ENCODE measurements at places on chromosomes 4 and X. TPM values are rescaled to one million over a fixed set of nuclear protein-coding genes. Genes with fewer than 3 reads are reported as not detected.

The FHL1 gene
- total RNA-seq: 1,131 TPM

GRCh38 chr4:10204401-10205058 is 87.9 kb upstream of the WDR1 start:
- no peaks in the 10 kb centered on the region for H3K36me3 ChIP-seq
- peak; percentile 1 for DNase-seq
- no peaks in the 10 kb centered on the region for H3K4me1 ChIP-seq
- no peak overlapping the region for H3K4me3 ChIP-seq
- H3K27me3 ChIP-seq: peaks cover 2% of the 10 kb centered on the region
- H3K27ac ChIP-seq: no peak overlapping the region

DNA sequence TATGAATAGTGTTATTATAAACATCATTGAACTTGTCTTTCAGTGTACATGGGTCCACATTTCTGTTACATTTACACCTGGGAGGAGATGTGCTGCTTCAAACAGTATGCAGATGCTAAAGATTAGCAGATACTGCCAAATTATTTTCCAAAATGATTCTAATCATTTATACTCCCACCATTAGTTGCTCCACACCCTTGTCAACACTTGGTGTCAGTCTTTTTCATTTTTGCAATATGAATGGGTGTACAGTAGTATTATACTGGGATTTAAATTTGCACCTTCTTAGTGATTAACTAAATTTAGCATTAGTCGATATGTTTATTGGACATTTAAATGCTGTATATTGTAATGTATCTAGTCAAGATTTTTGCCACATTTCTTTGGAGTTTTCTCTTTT is 131.6 kb upstream of the GRID2 start:
- H3K27me3 ChIP-seq: no peaks in the 10 kb centered on the region
- no peak for DNase-seq
- H3K4me3 ChIP-seq: no peak overlapping the region
- H3K4me1 ChIP-seq: no peaks in the 10 kb centered on the region

GRCh38 chr4:73850261-73850970 is 2.7 kb upstream of the PF4V1 start:
- H3K36me3 ChIP-seq: no peaks in the 10 kb centered on the region
- peaks cover 5% of the 10 kb centered on the region for H3K4me1 ChIP-seq

GRCh38 chr4:81883530-81884450 is 412.1 kb upstream of the RASGEF1B start:
- H3K4me1 ChIP-seq: no peaks in the 10 kb centered on the region
- H3K27ac ChIP-seq: no peak overlapping the region
- H3K36me3 ChIP-seq: no peaks in the 10 kb centered on the region
- no peak for DNase-seq
- no peaks in the 10 kb centered on the region for H3K27me3 ChIP-seq
- H3K4me3 ChIP-seq: no peak overlapping the region

- no peak overlapping the region for H3K27ac ChIP-seq
- H3K36me3 ChIP-seq: no peaks in the 10 kb centered on the region
- H3K4me3 ChIP-seq: no peak overlapping the region
- no peaks in the 10 kb centered on the region for H3K4me1 ChIP-seq
- no peak for DNase-seq
- no peaks in the 10 kb centered on the region for H3K27me3 ChIP-seq
Observed at GRCh38 chrX:25941087-25941486, 197.1 kb upstream of the MAGEB18 start.

- no peak overlapping the region for H3K4me3 ChIP-seq
- H3K36me3 ChIP-seq: no peaks in the 10 kb centered on the region
- H3K4me1 ChIP-seq: no peaks in the 10 kb centered on the region
Observed at GRCh38 chr4:166680796-166681195, 553.5 kb downstream of the SPOCK3 start.

The C4orf50 gene
- total RNA-seq: under 0.01 TPM

DNA sequence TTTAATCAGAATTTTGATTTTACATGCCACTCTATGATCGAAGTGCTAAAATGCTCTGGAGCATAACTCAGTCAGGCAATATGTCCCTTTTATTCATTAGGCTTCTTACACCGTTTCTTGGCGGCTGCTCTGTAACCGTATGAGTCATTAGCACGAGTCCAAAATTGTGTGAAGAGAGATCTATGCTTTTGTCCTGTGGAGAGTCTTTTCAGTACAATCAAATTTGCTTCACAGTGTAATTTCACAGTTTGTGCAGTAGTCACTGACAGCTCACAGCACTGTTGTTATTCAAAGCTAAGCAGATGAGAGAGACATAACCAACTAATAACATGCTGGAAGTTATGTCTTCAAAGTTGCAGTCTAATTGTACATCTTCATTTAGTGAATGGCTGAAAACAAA is 167.8 kb downstream of the PCDH10 start:
- no peaks in the 10 kb centered on the region for H3K36me3 ChIP-seq
- no peak for DNase-seq
- no peaks in the 10 kb centered on the region for H3K27me3 ChIP-seq
- no peak overlapping the region for H3K27ac ChIP-seq
- no peaks in the 10 kb centered on the region for H3K4me1 ChIP-seq

DNA sequence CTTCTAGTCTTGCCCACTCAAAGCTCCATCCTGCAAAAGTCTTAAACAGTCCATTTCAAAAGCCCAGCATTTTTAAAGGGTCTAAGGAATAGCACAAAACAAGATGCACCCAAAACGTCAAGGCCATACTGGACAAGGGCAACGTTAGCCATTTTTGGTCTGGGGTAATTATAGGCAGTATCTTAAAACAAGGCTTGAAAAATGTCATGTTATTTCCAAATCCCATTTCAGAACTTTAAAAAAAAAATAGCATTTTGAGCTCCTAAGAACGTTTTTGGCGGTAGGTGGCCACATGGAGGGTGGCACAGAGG is 584 bp upstream of the TMEM165 start:
- H3K4me1 ChIP-seq: peaks cover 18% of the 10 kb centered on the region
- DNase-seq: no peak
- H3K36me3 ChIP-seq: peaks cover 3% of the 10 kb centered on the region
- peak overlapping the region; percentile 98 for H3K27ac ChIP-seq

The IL9R gene
- not detected for total RNA-seq

DNA sequence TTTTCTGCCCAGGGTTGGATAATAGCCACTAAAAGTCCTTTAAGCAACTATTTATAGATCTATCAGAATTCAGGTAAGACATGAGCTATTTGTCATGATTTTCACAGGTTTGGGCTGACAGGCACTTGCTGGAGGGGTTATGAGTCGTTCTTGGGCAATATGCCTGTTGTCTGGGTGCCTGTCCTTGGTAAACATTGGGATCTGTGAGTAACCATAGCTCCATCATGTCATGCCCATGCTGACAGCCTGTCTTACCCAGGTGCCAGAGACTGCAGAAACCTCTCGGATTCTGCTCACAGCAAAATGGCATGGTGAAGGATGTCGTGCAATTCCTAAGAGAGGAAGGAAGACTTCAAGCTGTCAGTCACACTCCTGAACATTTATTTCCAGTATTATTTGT is 116.0 kb upstream of the PUDP start:
- no peaks in the 10 kb centered on the region for H3K36me3 ChIP-seq
- no peak for DNase-seq
- no peak overlapping the region for H3K4me3 ChIP-seq
- H3K27me3 ChIP-seq: peaks cover 2% of the 10 kb centered on the region

DNA sequence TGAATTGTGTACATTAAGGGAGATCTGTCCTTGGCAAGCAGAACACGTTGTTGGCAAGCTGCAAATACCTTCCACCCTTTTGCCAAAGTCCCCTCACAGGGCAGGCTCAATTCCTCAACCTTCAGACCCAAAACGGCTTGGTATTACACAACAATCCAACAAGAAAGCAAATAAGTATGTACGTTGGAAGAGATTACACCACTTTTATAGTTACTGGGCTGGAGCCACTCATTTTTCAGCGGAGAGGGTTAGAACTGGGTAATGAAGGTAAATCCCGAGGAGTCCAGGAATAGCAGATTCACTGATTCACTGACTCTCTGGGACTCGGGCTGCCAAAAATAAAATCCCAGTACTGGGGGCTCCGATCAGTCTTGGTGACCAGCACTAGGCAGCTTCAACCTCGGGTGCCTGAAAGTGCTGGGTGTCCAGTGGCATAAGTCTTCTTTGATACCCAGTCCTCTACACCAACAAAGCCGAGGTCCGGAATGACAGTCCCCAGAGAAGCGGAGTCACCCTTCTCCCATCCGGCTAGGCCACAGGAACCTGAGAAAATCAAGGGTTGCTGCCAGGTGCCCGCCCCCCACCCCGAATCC is 587 bp downstream of the TIMM8A start:
- H3K27ac ChIP-seq: peak overlapping the region; percentile 29
- H3K4me3 ChIP-seq: peak overlapping the region; percentile 78
- H3K4me1 ChIP-seq: no peaks in the 10 kb centered on the region
- H3K36me3 ChIP-seq: no peaks in the 10 kb centered on the region
- peak; percentile 12 for DNase-seq
- peaks cover 15% of the 10 kb centered on the region for H3K27me3 ChIP-seq

GRCh38 chr4:213971-214370 is 89.7 kb downstream of the ZNF718 start:
- DNase-seq: no peak
- peaks cover 3% of the 10 kb centered on the region for H3K27me3 ChIP-seq
- H3K4me3 ChIP-seq: no peak overlapping the region
- peaks cover 6% of the 10 kb centered on the region for H3K4me1 ChIP-seq
- no peaks in the 10 kb centered on the region for H3K36me3 ChIP-seq

DNA sequence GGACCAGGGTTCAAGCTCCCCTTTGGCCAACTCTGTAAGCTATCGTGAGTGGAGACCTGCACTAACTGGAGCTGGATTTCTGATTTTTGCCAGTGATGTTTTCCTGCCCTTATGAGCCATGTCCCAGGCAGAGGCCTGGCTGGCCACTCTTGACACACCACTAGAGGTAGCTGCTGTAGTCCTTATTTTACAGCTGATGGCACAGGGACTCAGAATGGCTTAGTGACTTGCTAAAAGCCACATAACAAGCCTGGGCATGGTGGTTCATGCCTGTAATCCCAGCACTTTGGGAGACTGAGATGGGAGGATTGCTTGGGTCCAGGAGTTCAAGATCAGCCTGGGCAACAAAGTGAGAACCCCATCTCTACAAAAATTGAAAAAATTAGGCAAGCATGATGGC is 33.4 kb downstream of the CYTL1 start:
- no peaks in the 10 kb centered on the region for H3K36me3 ChIP-seq
- H3K4me1 ChIP-seq: peaks cover 3% of the 10 kb centered on the region
- no peak overlapping the region for H3K4me3 ChIP-seq
- no peak overlapping the region for H3K27ac ChIP-seq

GRCh38 chrX:28058901-28059300 is 77.7 kb upstream of the DCAF8L1 start:
- no peaks in the 10 kb centered on the region for H3K36me3 ChIP-seq
- H3K27me3 ChIP-seq: no peaks in the 10 kb centered on the region
- no peak overlapping the region for H3K27ac ChIP-seq
- no peak overlapping the region for H3K4me3 ChIP-seq
- peak; percentile 51 for DNase-seq

- H3K4me3 ChIP-seq: no peak overlapping the region
- peaks cover 9% of the 10 kb centered on the region for H3K36me3 ChIP-seq
- H3K27ac ChIP-seq: no peak overlapping the region
- H3K27me3 ChIP-seq: no peaks in the 10 kb centered on the region
- no peak for DNase-seq
Observed at GRCh38 chr4:1366371-1367229, 19.6 kb downstream of the UVSSA start.

DNA sequence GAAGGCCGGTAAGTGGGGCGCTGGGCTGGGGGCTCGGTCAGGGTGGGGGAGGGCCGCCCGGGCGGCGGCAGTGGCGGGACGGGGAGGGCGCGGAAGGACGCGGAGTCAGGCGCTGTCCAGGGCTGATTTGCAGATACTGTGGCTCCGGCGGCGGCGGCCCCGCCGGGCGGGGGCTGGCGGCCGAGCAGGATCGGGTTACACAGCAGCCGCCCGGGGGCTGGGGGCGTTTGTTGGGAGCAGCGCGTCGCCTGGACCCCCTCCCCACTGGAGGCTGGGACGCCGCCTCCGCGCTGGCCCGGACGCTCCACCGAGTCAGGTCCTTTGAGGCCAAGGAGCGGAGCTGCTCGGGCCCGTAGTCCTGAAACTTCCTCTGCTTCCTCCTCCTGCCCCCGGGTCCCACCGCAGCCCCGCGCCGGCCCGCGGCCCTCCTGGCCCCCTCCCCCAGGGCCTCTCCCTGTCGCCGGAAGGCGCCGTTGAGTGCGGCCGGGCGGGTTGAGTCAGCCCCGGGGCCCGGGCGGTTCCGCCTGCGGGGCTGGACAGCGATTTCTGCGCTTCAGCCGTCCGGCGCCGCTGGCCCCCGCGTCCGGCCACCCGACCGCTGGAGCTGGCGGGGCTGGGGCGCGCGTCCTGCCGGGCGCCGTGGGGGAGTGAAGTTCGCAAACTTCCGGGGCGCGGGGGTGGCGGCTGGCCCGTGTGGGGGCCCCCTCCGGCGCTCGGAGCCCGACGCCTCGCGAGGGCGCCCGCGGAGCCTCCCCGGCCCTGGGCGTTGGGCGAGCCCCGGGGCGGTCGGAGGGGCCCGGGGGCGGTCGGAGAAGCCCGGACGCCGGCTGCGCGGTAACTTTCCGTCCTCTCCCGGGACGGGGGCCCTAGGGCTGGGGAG is 746 bp downstream of the REST start:
- H3K27ac ChIP-seq: peak overlapping the region; percentile 92
- DNase-seq: peak; percentile 87
- no peaks in the 10 kb centered on the region for H3K27me3 ChIP-seq
- peaks cover 16% of the 10 kb centered on the region for H3K4me1 ChIP-seq
- peak overlapping the region; percentile 77 for H3K4me3 ChIP-seq
- peaks cover 3% of the 10 kb centered on the region for H3K36me3 ChIP-seq

GRCh38 chrX:76427560-76428242 is at the start of gene MAGEE1:
Gene MAGEE1, plus strand, starts transcription at chrX:76427710. Its CDS starts 221 bp downstream, at chrX:76427931.
- peaks cover 16% of the 10 kb centered on the region for H3K27me3 ChIP-seq
- no peaks in the 10 kb centered on the region for H3K36me3 ChIP-seq
- H3K4me1 ChIP-seq: peaks cover 6% of the 10 kb centered on the region
- no peak within 1 kb of the TSS for H3K27ac ChIP-seq
- DNase-seq: peak; percentile 84

DNA sequence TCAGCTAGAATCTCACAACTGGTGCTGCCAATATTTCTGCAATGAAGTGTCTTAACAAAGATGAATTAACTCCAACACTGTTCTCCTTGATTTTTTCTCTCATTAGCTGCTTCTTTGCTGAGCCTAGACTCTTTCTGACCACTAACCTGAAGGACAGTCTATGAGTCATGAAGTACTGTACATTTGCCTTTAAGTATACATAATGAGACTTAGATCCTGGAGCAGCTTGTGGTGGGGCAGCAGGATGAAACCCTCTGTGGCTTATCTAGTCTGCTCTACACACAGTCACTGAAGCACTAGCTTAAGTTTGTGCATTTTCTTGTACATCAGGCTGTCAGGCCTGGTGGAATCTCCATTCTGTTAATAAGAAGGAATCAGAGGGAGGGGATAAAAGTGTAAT is 307.4 kb upstream of the SMIM31 start:
- H3K4me3 ChIP-seq: no peak overlapping the region
- no peak overlapping the region for H3K27ac ChIP-seq
- H3K36me3 ChIP-seq: no peaks in the 10 kb centered on the region

GRCh38 chr4:41362621-41363383 is 106.1 kb downstream of the UCHL1 start:
- peak overlapping the region; percentile 87 for H3K27ac ChIP-seq
- H3K36me3 ChIP-seq: peaks cover 3% of the 10 kb centered on the region
- peaks cover 7% of the 10 kb centered on the region for H3K27me3 ChIP-seq
- H3K4me3 ChIP-seq: peak overlapping the region; percentile 16
